Activated CD4-positive, alpha-beta T cell treated with anti-CD3 and anti-CD28 coated beads for 36 hours (primary cell): ENCODE measurements at places on chromosomes 6 and 20.

DNA sequence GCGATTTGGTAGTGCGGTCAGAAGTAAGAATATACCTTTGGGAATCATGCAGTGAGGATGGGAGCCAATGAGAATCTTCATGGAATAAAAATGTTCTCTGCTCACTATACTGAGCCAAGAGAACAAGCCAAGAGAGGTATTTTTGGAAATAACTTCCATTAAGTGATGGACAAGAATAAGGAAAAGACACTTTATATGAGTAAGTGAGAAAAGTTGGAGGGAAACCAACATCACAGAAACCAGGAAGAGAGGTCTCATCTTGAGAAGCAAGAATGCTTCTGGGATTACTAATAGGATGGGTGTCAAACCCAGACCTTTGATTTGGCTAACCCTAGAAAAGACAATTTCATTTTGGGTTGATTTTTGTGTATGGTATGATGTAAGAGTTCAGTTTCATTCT is 181.2 kb upstream of the JAG1 start:
- DNase-seq = no peak

DNA sequence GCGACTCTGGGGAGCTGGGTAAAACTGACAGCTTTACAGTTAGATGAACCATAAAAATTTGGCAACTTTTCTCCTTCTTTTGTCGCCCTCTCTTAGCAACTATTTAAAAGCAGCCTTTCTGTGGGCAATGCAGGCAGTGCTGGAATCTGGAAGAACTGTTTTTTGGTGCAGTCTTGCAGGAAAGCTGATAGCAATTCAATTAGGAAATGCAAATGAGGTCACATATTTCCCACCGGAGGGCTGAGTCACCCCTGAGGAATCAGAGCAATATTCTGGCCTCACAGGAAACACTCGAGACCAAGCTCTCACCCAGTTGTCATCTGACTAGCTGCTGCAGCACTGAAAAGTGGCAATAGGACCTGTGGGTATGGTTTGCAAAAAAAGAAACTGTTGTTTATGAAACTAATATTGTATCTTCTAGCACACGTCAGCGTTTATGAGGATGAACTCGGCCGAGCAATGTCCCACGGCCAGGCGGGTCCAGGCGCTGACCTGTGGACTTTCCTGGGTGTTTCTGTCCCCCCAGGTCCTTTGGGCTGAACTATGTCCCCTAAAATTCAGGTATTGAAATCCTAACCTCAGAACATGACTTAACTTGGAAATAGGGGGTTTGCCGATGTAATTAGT is 312.3 kb downstream of the TAF4 start:
- DNase-seq = no peak

GRCh38 chr20:5612581-5613301 is 137.5 kb upstream of the SHLD1 start:
- no peak for DNase-seq

- DNase-seq = no peak
These were observed 9.8 kb upstream of the PNISR start for GRCh38 chr6:99434702-99435530.

GRCh38 chr6:157531986-157532365 is 151.0 kb downstream of the ZDHHC14 start:
- DNase-seq = no peak
